ENCODE measurements at places on chromosomes 2 and 18. TPM values are rescaled to one million over a fixed set of nuclear protein-coding genes. Genes with fewer than 3 reads are reported as not detected.

The HOXD8 gene
- total RNA-seq, result 1.5 TPM

The HAAO gene
- 2.7 TPM for total RNA-seq

GRCh38 chr2:101744832-101745231 is 47.3 kb downstream of the MAP4K4 start:
- DNase-seq, result no peak

The SIX2 gene
- total RNA-seq, result 0.55 TPM

The LYG2 gene
- total RNA-seq, result not detected
